ENCODE measurements at places on chromosomes 16 and 17. TPM values are rescaled to one million over a fixed set of nuclear protein-coding genes. Genes with fewer than 3 reads are reported as not detected.

DNA sequence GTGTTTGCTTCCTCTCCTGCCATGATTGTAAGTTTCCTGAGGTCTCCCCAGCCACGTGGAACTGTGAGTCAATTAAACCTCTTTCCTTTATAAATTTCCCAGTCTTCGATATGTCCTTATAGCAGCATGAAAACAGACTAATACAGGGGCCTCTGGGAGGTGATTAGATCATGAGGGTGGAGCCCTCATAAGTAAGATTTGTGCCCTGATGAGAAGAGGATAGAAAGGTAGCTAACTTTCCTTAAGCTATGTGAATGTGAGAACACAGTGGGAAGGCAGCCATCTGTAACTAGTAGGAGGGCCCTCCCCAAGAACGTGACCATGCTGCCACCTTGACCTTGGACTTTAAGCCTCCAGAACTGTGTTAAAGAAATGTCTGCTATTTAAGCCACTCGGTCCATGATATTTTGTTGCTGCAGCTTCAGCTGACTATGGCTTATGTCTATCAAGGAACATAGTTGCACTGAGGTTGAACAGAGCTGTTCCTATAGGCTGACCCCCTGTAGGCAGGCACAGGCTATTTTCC is 30.7 kb downstream of the WWOX start:
- DNase-seq: no peak

MT1M gene
- not detected for total RNA-seq

- no peak for DNase-seq
Observed at GRCh38 chr16:73756289-73757178, 540.1 kb upstream of the PSMD7 start.

GDPD1 gene
- total RNA-seq: 2.5 TPM

GRCh38 chr17:4214157-4214556 is 49.6 kb downstream of the ANKFY1 start:
- no peak for DNase-seq

KRTAP3-3 gene
- total RNA-seq: not detected

- DNase-seq: no peak
Observed at GRCh38 chr16:9437115-9437514, 345.7 kb downstream of the HAPSTR1 start.

ODAD4 gene
- total RNA-seq: 1.1 TPM

GRCh38 chr17:66716236-66717026 is 118.5 kb upstream of the CACNG5 start:
- DNase-seq: peak; percentile 33

DNA sequence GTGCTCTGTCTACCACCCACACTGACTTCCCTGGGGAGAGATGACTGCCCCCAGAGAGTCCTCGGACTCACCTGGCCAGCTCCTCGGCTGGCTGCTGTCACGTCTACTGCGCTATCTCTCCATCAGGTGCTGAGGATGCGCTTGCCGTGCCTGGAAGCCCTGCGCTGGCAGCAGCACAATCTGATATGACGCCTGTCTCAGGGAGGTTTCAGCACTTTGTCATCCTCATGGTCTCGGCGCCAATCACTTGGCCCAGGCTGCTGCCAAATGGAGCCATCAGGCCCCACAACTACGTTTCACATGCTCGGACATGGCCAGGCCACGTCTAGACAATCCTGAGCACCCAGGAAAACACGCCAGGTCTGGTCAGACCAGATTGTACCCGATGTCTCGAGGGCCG is 46.7 kb downstream of the FOXL1 start:
- DNase-seq: no peak

DNA sequence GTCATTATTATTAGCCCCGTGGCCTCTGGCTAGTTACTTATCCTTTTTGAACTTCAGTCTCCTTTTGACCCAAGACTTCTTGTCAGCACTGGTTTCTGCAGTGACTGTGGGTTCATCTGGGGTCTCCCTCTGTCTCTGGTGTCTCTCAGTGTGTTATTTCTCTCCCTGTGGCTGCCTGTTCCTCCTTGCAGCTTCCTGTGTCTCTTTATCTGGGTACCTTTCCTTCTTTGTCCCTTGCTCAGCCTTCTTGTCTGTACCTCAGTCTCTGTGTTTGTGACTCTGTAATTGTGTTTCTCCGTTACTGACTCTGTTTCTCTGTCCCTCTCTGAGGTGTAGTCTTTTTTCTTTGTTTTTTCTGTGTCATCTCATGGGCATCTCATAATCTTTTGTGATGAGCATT is 102.6 kb upstream of the CDH11 start:
- no peak for DNase-seq

DNA sequence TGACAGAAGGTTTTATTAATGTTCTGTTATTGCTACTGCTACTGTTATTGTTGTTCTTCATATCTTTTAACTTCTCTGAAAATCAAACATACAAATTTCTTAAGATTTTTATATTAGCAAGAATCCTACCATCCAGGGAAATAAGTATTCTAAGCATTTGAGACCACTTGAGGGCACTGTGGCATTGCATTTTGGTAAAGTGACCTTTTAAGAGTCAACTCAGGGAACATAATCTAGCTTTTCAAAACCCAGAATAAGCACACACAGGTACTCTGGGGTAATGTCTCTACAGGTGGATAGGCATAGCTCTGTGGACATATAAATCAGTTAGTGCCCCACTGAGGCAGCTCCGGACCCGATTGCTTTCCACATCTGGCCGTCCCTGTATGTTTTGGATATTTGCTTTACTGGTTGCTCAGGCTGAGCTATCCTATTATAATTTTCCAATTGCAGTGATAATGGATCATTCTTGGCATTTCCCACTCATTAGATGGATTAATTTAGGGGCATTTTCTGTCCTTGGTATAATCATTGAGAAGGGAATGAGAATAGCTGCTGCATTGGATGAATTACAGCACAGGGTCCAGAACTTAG is 1425.1 kb upstream of the CDH8 start:
- no peak for DNase-seq

DNA sequence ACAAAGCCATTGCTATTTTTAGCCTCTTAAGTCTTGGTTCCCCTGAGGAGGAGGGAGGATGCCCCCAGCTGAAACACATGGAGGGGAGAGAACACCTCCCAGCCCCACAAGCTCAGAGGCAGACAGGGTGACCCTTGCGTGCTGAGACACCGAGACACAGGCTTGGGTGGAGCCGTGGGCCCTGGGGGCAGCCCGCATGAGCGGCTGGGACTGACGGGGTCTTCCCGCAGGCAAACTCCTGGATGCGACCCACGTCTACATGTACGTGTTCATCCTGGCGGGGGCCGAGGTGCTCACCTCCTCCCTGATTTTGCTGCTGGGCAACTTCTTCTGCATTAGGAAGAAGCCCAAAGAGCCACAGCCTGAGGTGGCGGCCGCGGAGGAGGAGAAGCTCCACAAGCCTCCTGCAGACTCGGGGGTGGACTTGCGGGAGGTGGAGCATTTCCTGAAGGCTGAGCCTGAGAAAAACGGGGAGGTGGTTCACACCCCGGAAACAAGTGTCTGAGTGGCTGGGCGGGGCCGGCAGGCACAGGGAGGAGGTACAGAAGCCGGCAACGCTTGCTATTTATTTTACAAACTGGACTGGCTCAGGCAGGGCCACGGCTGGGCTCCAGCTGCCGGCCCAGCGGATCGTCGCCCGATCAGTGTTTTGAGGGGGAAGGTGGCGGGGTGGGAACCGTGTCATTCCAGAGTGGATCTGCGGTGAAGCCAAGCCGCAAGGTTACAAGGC is 9.8 kb downstream of the SLC16A3 start:
- peak; percentile 88 for DNase-seq

HIGD1B gene
- not detected for total RNA-seq

CCL4 gene
- 367 TPM for total RNA-seq

DNA sequence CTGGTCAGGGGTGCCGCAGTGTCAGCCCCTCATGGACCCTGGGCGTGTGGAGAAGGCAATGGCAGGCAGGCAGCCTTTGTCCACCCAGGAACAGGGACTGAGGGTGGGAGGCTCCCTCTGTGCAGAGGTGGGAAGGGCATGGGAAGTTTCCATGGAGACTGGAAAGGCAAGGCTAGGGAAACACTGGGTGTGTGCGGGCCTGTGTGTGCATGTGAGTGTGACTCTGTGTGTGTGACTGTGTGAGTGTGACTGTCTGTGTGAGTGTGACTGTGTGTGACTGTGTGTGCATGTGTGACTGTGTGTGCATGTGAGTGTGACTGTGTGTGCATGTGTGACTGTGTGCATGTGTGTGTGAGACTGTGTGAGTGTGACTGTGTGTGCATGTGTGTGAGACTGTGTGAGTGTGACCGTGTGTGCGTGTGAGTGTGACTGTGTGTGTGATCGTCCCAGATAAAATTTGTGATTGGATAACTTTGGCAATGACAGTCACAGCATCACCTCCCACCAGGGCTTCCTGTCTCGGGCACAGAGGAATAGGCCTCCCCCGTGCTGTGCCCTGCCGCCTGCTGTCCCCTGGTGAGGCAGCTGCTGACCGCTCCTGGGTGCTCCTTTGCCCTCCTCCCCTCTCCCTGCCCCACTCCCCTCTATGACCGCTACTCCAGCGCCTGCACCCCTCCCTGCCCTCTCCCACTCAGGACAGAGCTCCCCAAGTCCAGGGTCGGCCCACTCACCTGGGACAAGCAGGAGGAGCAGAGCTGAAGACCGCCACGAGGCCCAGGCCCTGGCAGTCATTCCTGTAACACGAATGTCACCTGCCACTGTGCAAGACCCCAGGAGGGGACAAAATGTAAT is 698 bp downstream of the CD300C start:
- DNase-seq: no peak

- peak; percentile 40 for DNase-seq
Observed at GRCh38 chr16:74521691-74522090, 85.2 kb downstream of the GLG1 start.

DNA sequence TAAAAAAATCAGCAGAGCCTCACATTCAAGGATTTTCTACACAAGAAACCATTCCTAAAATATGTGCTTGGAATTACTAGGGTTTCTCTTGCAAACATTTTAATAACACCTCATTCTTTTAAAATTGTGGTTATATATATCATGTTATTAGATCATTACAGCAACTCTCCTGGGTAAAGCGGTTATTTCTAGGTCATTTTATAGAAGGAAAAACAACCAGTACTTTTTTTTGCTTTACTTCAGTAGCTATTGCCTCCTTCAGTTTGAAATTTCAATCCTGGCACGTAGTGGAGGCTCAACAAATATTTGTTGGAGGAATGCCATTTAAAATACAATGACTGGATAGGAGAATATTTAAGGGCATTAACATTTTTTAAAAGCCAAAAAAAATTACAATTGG is 220.6 kb downstream of the CDRT15L2 start:
- no peak for DNase-seq

DNA sequence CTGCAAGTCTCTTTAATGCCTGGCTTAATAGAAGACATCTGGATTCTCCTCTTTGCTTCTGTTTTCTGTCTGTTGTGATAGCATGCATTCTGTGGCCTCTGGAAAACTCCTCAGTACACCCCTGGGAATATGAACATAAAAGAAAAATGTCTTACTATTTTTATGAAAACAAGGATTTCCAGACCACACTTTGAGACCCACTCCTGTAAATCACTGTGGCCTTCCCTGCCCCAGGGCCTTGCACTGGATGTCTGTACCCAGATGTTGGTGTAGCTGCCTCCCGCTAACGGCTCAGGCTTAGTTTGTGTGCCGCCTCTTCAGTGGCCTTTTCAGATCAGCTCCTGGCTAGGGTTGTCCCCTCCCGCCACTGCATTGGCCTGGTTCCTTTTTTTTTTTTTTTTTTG is 126.6 kb downstream of the SOCS1 start:
- DNase-seq: no peak

- no peak for DNase-seq
Observed at GRCh38 chr17:80122026-80122575, 20.7 kb downstream of the GAA start.

DNA sequence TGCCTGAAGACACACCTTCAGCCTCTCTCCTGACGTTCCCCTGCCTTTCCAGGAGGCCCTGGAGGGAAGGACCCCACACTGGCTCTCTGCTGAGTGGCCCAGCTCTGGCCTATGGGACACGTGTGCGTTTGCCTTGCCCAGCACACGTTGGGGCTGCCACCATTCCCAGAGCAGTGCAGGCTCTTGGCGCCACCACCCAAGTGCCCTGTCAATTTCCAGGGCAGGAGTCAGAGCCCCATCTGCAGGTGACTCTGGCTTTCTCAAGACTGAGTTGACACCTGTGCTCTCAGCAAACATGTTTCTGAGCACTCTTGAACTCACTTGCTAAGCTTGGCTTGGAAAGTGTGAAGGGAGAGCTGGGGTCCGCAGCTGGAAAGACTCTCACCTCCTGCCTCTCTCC is 4.7 kb upstream of the IRF8 start:
- DNase-seq: no peak

- peak; percentile 43 for DNase-seq
Observed at GRCh38 chr16:53094013-53094630, 39.3 kb downstream of the CHD9 start.

CFAP97D1 gene
- not detected for total RNA-seq
